Right ventricle myocardium superior (tissue), 1 donor: ENCODE measurements at places on chromosomes 11 and 22. TPM values are rescaled to one million over a fixed set of nuclear protein-coding genes. Genes with fewer than 3 reads are reported as not detected.

DNA sequence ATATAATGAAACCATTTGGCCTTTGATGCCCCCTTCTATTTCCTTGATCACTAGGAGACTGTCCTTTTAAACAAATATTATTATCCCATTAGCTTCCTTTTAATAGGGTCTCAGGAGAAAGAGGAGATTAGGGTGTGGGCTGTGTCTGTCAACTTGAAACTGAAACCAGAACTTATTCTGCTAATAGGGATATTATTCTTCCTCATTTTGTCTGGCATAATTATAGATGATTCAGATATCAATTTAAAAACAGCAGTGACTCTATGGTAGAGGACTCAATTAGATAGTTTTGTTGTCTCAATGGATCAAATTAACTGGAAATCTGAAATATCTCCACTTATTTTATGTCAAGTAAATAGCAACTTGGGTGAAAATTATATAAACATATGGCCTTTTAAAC is 584.9 kb upstream of the CCDC90B start:
- no peak for DNase-seq

DNA sequence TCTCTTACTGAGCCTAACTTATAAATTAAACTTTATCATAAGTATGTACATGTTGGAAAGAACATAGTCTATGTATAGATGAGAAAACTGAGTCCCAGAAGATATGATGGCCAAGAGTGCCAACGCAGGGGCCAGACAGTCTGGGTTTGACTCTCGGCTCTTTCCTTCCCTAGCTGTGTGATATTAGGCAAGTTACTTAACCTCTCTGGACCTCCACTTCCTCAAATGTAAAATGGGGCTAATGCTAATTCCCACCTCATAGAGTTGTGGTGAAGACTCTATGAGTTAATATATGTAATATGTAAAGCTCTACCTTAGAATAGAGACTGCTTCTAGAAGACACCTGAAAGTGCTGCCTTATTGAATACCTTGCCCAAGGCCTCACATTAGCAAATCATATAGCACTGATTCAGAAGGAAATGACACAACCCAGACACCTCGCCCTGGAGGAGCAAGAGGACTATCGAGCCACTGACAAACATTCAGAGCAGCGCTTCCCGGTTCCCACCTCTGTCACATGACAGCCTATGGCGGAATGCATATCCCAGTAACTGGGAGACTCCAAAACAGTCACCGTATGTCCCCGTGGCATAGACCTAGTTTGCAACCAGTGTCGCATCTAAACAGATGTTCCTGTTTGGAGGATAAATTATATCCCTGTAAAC is 11.3 kb upstream of the CCDC86 start:
- DNase-seq = no peak

DNA sequence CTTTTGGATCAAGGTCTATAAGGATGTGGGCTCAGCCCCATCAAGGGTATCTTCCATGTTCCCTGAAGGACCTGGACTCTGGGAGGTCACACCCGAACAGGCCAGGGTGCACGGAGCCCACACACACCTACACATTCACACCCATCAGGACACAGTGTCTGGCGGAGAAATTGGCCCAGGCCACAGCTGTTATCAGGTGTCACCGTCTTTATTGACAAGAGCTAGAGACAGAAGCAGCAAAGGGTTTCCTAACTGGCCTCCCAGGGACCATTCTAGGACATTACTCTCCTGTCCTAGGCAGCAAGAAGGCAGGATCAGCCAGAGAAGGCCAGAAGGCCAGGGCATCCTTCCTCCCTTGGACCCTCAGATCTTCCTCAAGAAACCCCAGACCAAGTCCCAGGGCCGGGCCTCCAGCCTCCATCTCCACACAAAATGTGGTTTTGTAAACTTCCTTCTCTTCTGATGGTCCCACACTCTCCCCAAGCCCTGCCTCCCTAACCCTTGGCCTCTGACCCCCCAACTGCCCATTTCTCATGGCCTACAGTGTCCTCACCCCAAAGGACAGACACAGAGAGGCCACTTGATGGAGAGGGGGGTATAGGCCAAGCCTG is 8.1 kb downstream of the SSTR3 start:
- DNase-seq = no peak

GRCh38 chr11:12245549-12246016 is 131.8 kb upstream of the PARVA start:
- no peak for DNase-seq

GRCh38 chr11:38814670-38815069 is 2216.6 kb upstream of the RAG2 start:
- no peak for DNase-seq

- DNase-seq = no peak
Measured at GRCh38 chr22:44331881-44332714, 19.3 kb upstream of the SHISAL1 start.

DNA sequence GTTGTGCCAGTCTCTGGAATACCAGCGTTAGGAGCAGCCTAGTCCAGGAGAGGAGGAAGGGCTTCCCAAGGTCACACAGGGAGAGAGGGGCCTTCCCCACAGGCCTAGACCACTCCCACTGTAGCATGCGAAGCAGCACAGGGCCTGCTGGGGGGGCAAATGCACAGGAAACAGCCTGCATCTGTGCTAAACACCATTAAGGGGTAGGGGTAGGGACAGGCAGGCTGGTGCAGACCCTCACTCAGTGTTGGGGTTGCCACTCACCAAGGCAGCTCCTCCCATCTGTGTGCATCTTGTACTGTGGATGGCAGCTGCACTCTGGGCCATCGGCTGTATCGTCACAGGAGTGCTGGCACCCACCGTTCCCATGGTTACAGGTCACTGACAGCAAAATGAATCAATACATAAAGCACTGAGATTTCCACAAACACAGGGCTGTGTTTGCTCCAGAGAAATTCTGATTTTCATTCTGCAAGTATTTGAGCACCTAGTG is 24.9 kb downstream of the SCUBE2 start:
- no peak for DNase-seq

- no peak for DNase-seq
Measured at GRCh38 chr22:31425331-31426050, 26.1 kb downstream of the DRG1 start.

- DNase-seq = no peak
Measured at GRCh38 chr11:84890676-84891075, 736.5 kb downstream of the DLG2 start.

- DNase-seq = peak; percentile 65
Measured at GRCh38 chr11:114061681-114062049, 2.2 kb downstream of the ZBTB16 start.

DNA sequence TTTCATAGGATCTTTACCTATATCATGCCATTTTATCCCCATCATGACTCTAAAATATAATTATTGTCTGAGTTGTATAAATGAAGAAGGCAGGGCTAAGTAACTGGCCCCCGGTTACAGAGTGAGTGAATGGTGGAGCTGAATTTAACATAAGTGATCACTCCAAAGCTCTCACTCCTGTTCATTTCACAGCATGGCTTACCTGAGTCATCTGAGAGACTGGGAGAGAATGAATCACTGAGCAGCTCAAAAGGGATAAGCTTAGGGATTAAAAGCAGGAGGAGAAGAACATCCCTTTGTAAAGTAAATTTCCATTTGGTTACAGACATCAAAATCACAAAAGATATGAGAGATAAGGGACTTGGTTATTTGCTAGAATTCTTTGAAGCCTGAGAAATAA is 294.0 kb upstream of the CTSC start:
- DNase-seq = no peak

DNA sequence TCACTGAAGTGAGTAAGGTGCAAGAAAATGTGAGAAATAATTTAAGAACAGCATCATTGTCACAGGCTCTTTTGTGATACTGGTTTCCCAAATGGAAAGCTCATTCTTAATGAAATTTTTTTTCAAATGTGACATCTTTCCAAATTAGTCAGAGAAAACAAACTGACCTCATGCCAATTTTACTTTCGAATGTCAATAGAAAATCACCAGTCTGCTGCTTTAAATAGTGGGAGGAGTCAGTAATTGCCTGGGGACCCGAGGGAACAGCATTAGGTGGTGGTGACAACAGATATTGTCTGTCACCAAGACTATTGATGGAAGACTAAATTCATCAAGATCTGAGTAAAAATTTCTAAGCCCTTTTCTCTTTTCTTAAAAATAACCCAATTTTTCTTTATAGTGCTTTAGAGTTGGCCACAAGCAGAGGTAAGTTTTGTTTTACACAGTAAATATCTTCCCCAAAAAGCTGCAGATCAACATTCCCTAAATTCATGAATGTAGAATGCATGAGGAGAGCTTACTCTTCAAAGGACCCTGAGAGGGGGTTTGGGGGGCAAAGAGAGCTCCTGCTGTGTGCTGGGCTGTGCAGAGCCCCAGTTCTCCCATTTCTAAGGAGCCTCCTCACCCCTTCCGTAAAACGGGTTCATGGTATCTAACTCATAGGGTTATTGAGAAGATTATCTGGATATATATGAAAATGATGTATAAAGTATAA is 95.1 kb downstream of the PIWIL4 start:
- no peak for DNase-seq

DNA sequence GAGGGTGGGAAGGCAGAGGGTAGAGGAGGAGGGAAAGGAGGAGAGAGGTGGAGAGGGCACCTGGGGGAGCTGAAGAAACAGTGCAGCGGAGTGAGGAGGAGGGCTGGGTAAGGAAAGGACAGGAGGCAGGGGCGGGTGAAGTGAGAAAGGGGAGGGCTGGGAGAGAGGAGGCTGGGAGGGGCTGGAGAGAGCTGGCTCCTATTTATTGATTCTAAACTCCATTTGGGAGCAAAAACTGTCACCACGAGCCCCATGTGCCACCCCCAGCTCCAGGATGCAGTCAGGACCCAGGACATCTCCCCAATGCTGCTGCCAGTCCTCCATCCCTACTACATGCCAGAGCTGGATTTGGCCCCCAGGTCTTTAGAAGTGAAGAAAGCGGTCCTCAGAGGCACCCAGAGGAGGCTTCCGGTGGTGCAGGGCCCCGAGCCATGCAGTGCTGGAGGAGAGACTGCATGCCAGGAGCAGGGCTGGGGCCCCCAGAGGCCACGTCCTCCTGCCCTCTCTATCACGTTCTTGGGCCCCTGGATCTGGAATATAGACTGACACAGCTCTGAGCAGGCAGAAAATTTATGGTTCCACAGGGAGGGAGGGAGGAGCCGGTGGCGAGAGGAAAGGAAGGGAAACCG is 53.7 kb downstream of the SLC22A12 start:
- no peak for DNase-seq

The SEPTIN3 gene
- total RNA-seq = 0.08 TPM

The SLC15A3 gene
- 19.1 TPM for total RNA-seq

The PHOX2A gene
- total RNA-seq = not detected

The NXPE4 gene
- total RNA-seq = not detected

The TAGLN gene
- 91.4 TPM for total RNA-seq
